IMR-90 (cell line): ENCODE measurements at places on chromosomes 2 and 18. TPM values are rescaled to one million over a fixed set of nuclear protein-coding genes. Genes with fewer than 3 reads are reported as not detected.

- no peak for DNase-seq
Measured at GRCh38 chr18:13103366-13103765, 112.2 kb downstream of the CEP192 start.

The RNF149 gene
- total RNA-seq = 18.6 and 26.4 TPM in 2 replicates

The RAPH1 gene
- 13.1 and 15.1 TPM in 2 replicates for total RNA-seq

The SLC9A4 gene
- not detected in 2 replicates for total RNA-seq

DNA sequence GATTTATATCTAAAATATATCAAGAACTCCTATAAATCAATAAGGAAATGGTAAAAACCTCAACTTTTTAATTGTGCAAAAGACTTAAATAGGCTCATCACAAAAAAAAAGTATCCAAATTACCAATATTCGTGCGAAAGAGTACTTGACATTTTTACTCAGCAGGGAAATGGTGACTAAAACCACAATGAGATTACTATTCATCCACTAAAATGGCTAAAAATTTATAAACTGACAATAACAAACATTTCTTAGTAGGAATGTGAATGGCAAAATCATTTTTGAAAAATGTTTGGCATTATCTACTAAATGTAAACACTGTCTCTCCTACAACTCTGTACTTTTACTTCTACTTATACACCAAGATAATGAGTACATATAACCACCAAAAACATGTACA lies 184.8 kb upstream of the RND3 start:
- DNase-seq = peak; percentile 54

DNA sequence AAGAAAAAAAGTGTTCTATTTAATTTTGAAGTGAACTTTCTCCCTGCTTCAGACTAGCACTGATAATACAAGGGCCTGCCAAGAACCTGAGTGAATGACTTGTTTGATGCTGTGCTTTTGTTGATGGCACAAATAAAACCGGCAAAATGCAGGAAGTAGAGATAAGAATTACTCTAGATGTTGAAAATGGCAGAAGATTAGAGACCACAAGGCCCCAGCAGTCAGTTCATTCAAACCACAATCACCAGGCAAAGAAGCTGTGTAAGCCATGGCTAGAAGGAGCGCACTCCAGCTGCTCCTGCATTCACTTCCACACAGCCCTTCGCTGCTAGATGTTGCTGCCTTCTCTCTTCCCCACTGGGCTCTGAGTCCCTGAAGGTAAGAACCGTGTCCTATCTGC lies 297.1 kb downstream of the AGPS start:
- DNase-seq = no peak

- no peak for DNase-seq
Measured at GRCh38 chr2:17803497-17803896, 12.8 kb upstream of the MSGN1 start.

The RAD51AP2 gene
- not detected in 2 replicates for total RNA-seq

DNA sequence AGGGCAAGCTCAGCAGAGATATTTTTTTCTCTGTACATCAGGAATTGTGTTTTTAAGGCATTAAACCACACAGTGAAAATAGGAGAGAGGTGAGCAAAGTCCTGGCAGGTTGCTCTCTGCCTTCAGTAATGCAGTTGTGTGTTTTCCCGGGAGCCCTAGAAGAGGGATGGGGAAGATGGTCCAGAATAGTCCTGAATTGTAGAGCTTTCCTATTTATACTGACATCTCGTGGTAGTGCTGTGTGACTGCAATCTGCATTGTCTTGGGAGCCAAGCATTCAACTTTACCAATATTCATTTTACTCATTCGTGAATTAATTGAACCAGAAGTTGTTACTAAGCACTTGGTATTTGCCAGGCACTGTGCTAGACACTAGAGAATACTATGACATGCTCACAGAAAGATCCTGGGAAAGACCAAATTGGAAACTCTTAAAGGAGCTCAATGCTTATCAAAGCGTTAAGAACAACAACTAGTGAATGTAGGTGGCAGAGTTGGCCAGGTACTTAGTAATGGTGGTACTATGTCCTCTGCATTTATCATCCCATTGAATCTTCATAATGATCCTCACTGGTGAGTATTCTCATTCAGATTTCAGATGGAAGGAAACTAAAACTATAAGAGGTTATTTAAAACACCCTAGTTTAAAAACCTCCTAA lies 214.6 kb downstream of the TRIB2 start:
- peak; percentile 63 for DNase-seq

GRCh38 chr2:137700681-137701080 lies 263.6 kb upstream of the HNMT start:
- no peak for DNase-seq
